ENCODE measurements at places on chromosomes 7 and 10. TPM values are rescaled to one million over a fixed set of nuclear protein-coding genes. Genes with fewer than 3 reads are reported as not detected.

Gene FOXL3
- total RNA-seq, result not detected

Gene SPDYE16
- 0.58 TPM for total RNA-seq

Gene BMPR1A
- 8.9 TPM for total RNA-seq

Gene ARPC1B
- 361 TPM for total RNA-seq

GRCh38 chr7:102129636-102130370, 156.9 kb upstream of the SH2B2 start:
- no peak overlapping the region for H3K27ac ChIP-seq
- H3K27me3 ChIP-seq, result no peaks in the 10 kb centered on the region
- no peaks in the 10 kb centered on the region for H3K4me1 ChIP-seq
- no peak overlapping the region for H3K4me3 ChIP-seq
- no peak for DNase-seq
- H3K36me3 ChIP-seq, result no peaks in the 10 kb centered on the region

GRCh38 chr7:83677180-83677866, 28.4 kb upstream of the SEMA3E start:
- no peak for DNase-seq
- H3K27me3 ChIP-seq, result no peaks in the 10 kb centered on the region
- no peaks in the 10 kb centered on the region for H3K4me1 ChIP-seq
- H3K36me3 ChIP-seq, result no peaks in the 10 kb centered on the region
- H3K27ac ChIP-seq, result no peak overlapping the region

DNA sequence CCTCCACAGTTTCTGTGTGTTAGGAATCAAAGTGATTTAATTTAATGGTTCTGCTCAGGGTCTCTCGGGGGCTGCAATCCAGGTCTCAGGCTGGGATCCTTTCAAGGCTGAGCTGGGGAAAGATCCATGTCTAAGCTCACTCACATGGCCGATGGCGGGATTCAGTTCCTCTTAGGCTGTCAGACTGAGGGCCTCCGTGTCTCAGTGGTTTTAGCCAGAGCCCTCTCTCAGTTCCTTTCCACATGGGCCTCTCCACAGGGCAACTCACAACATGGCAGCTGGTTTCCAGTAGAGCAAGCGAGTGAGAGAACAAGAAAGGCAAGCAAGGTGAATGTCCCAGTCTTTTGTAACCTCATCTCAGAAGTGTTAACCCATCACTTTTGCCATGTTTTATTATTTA, 26.9 kb downstream of the CAV1 start:
- peaks cover 28% of the 10 kb centered on the region for H3K27me3 ChIP-seq
- H3K4me1 ChIP-seq, result no peaks in the 10 kb centered on the region
- no peak for DNase-seq
- H3K36me3 ChIP-seq, result no peaks in the 10 kb centered on the region
- H3K27ac ChIP-seq, result no peak overlapping the region

DNA sequence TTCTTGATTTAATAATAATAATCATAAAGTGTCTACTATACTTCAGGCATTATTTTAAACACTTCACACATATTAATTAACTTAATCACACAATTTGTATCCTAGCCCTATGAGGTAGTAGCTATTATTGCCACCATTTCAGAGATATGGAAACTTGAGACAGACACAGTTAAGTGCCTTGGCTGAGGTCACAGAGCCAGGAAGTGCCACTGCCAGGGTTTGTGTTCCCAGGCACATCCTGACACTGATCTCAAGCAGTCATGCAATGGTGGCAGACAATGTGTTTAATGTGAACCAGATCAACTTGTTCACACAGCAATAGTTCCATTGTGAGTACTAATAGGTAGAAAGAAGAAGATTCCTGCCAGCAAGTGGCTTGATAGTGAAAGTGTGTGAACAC, 666.0 kb downstream of the SUGCT start:
- H3K4me3 ChIP-seq, result no peak overlapping the region
- no peak overlapping the region for H3K27ac ChIP-seq
- no peaks in the 10 kb centered on the region for H3K27me3 ChIP-seq
- no peak for DNase-seq
- H3K4me1 ChIP-seq, result no peaks in the 10 kb centered on the region

GRCh38 chr7:140562926-140563481, 77.6 kb downstream of the DENND2A start:
- H3K27me3 ChIP-seq, result peaks cover 6% of the 10 kb centered on the region
- no peak overlapping the region for H3K4me3 ChIP-seq
- no peak for DNase-seq
- H3K27ac ChIP-seq, result no peak overlapping the region
- H3K36me3 ChIP-seq, result no peaks in the 10 kb centered on the region

GRCh38 chr7:131010717-131011431, 276.9 kb upstream of the KLF14 start:
- H3K4me3 ChIP-seq, result peak overlapping the region; percentile 54
- peaks cover 82% of the 10 kb centered on the region for H3K4me1 ChIP-seq
- peak overlapping the region; percentile 85 for H3K27ac ChIP-seq
- no peaks in the 10 kb centered on the region for H3K27me3 ChIP-seq
